ENCODE measurements at places on chromosomes 2 and 18.

- no peak for DNase-seq
Observed at GRCh38 chr2:224820283-224820991, 104.3 kb upstream of the CCDC195 start.

DNA sequence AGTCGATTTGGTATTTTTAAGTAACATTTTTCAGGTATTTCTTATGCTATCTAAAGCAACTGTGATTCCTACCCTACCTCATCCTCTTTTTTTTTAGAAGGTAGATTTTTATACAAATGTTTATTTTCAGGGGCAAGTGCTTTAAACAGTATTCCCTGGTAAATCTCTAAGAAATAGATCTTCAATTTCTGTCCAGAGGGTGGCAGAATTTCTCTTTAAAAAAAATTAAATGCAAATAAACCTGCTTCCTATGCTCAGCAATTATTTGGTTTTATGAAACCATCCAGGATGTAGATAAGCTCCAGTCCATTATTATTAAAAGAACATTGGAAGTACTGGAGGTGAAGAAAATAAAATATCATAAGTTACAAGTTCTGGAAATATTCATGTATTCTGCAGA is 191.9 kb downstream of the MYO3B start:
- no peak for DNase-seq

- no peak for DNase-seq
Observed at GRCh38 chr2:172358691-172359556, 68.5 kb upstream of the ITGA6 start.

GRCh38 chr2:197045115-197045514 is 118.6 kb upstream of the PGAP1 start:
- DNase-seq = no peak

GRCh38 chr2:206392118-206392517 is 51.2 kb upstream of the ADAM23 start:
- no peak for DNase-seq

All from D721Med (cell line).